Activated CD8-positive, alpha-beta memory T cell treated with anti-CD3 and anti-CD28 coated beads for 1 hour (primary cell): ENCODE measurements at places on chromosomes 7 and 10.

DNA sequence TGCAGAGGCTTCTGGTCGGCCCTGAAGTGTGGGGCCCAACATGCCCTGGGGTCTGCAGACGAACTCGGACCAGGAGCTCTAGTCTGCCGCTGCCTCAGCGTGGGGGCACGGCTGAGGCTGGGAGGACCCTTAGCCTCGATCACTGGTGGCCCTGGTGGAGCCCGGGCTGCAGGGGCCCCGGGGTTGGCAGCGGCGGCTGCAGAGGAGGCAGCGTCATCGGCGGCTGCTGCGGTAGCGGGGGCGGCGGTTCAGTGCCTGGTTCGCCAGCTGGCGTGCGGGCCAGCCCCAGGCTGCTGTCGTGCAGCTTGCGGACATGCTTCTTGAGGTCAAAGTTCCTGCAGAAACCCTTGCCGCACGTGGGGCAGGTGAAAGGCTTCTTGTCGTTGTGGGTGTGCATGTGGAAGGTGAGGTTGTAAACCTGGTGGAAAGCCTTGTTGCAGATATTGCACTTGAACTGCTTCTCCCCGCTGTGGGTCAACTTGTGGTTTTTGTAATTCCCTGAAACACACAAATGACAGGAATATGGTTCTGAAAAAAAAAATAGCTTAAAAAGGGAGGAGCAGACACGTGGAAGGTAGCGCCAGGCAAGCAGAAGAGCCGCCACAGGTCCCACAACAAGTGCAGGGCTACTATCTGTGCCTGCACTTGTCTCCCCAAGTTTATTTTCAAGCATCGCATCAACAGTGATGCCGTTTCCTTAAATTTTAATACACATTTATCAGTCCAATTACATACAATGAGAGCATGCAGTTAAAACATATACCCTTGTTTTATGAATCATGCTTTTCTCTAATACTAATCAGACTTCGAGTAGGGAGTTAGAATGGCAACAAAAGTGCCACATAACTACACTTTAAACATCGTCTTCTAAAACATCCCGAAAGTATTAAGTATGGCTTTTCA, 2.4 kb downstream of the FEZF1 start:
- no peak for DNase-seq

- DNase-seq, result no peak
Observed at GRCh38 chr10:34808801-34809745, 6.0 kb downstream of the PARD3 start.

DNA sequence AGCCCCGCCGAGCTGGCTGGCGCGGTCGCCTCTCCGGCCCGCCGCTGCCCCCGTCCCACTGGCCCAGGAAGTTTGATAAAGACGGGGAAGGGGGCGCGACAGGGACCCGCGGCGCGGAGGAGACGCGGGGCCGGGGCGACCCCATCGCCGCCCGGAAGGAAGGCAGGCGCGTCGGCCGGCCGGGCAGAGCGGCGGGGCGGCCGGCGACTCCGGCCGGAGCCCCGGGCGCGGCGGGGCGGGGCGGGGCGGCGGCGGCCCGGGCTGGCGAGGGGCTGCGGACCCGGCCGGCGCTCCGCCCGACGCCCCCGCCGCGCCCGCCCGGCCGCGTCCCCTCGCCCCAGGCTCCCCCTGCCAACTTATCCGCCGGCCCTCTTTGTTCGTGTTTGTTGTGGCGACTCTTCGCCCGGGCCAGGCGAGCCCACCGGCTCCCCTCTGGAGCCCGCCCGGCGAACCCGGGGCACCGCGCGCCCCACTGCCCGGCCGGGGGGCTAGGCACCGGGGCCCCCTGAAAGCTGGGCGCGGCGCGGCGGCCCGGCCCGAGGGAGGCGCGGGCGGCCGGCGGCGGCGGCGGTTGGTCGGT, 571 bp downstream of the KDM7A start:
- no peak for DNase-seq

DNA sequence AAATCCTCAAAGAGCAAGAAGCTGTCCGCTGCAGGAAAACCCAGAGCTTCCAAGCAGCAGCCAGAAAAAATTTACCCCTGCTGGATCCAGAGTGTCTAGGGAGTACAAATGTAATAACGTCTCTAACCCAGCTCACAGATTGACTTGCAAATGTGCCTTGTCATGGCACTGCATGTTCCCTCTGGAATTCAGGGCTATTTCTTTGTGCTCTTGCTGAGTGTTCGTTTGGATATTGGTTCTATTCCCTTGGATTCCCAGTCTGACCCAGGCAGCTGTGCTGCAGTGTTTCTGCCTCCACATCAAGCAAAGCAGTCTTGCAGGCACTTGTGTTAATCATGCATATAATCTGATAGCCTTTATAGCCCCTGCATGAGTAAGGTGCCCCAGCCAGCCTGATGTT, 209.9 kb upstream of the GHITM start:
- no peak for DNase-seq

DNA sequence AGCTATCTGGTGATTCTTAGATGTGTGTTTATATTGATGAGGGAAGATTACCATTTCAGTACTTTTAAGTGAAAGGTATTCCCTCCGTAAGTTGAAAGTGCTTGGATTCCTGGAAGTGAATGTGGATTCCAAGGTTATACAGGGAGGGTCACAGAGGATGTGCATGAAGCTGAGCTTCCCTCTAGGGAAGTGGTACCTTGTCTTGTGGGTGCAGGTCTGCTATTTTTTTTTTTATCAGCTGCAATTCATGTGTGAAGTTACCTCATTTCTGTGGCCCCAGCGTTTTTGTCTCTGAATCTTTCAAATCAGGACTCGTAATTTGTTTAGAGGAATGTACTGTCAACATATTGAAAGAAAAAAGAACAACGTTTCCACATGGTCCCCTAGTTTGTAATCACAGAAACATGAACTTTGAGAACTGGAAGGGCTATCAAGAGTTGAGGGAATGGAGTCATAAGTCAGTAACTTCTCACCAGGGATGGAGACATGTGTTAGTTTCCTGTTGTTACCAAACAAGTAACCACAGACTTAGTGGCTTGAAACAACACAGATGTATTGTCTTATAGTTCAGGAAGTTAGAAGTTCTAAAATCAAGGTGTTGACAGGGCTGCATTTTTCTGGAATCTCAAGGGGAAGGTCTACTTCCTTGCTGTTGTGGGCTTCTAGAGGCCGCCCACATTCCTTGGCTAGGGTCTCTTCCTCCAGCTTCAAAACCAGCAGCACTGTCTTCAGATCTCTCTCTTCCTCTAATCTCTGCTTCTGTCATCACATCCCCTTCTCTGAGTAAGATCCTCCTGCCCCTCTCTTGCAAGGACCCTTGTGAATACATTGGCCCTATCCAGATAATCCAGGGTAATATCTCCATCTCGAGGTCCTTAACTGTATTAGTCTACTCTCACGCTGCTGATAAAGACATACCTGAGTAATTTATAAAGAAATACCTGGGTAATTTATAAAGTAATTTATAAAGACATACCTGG, 64.4 kb downstream of the RAB18 start:
- DNase-seq, result no peak

DNA sequence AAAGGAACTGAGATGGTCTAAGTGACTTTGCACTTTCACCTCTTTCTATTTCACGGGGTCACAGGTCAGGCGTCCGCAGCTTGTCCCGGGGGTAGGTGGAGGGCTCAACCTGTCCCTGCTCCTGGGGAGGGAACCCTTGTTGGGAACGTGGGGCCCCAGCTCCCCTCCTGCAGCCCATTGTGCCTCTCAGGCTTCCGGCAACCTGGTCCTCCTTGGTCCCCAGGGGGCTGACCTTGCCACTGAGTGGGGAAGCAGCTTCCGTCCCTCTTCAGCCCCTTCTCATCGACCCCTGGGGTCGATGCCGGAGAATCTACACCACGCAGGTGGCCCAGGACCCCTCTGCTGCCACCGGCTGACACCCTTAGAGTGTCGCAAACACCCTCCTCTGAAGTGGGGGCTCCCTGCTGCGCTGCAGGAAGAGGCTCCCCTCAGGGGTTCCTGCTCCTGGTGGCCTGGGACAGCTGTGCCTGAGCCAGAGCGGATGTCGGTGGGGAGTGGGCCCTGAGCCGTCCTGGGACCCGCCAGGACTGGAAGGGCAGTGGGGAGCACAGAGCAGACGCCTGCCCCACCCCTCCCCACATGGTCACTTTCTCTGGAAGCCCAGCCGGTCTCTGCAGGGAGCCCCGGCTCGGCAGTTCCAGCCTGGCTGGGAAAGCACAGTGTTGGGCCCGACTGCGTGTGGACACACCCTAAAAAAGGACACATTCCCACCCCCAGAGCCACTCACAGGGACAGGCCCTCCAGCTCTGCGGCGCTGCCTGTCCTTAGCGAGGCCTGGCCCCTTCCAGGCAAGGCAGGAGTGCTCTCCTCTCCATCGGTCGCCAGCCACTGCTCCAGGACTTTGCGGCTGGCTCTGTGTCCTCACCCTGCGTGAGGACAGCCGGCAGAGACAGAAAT, 357.5 kb upstream of the SHH start:
- DNase-seq, result no peak
